WERI-Rb-1 (cell line): ENCODE measurements at places on chromosomes 6 and 20.
A peak's percentile ranks its signal among the peaks of the same experiment; 100 is the strongest.

DNA sequence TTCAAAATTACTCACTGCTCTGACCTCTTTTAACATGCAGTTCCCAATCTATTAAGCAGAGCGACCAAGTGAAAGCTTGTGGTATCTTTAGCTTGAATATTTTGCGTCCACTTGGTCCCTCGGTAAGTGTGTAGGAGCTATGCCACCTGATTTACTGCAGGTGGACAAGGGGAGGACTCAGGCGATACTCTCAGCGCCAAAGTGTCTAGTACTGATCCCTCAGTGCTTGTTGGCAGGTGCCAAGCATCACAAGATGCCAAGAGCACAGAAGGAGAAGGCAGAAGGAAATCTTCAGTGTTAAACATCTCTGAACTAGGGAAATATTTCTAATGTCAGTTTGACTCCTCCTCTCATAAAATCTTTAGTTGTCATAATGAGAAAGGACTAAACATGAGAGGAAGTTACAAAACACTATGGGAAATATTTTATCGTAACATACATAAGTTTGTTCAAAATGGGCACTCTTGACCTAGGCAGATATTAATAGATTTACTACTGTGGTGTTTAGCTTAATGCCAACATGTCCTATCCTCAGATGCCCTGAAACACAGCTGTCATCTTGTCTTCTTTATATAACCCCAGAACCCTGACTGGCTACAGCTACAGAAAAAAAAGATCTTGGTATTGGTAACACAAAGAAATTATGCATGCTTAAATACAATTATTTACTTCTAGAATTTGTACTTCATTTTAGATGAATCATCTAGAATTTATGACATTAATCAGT is 19.5 kb downstream of the NHLRC1 start:
- no peak for DNase-seq

- DNase-seq: no peak
Measured at GRCh38 chr6:45533386-45533785, 155.7 kb upstream of the SUPT3H start.

- no peak for DNase-seq
Measured at GRCh38 chr6:39801456-39802251, 9.5 kb downstream of the DAAM2 start.

- DNase-seq: no peak
Measured at GRCh38 chr6:3715285-3715684, 36.2 kb downstream of the PXDC1 start.

GRCh38 chr6:136751991-136752390 is 40.3 kb downstream of the MAP3K5 start:
- DNase-seq: no peak

GRCh38 chr6:16227605-16228004 is 10.8 kb upstream of the GMPR start:
- no peak for DNase-seq

- DNase-seq: peak; percentile 92
Measured at GRCh38 chr20:25356271-25356933, 34.2 kb downstream of the ABHD12 start.

GRCh38 chr6:130697271-130697994 is 129.8 kb upstream of the SMLR1 start:
- no peak for DNase-seq

- no peak for DNase-seq
Measured at GRCh38 chr6:135438907-135439535, 58.5 kb downstream of the AHI1 start.

DNA sequence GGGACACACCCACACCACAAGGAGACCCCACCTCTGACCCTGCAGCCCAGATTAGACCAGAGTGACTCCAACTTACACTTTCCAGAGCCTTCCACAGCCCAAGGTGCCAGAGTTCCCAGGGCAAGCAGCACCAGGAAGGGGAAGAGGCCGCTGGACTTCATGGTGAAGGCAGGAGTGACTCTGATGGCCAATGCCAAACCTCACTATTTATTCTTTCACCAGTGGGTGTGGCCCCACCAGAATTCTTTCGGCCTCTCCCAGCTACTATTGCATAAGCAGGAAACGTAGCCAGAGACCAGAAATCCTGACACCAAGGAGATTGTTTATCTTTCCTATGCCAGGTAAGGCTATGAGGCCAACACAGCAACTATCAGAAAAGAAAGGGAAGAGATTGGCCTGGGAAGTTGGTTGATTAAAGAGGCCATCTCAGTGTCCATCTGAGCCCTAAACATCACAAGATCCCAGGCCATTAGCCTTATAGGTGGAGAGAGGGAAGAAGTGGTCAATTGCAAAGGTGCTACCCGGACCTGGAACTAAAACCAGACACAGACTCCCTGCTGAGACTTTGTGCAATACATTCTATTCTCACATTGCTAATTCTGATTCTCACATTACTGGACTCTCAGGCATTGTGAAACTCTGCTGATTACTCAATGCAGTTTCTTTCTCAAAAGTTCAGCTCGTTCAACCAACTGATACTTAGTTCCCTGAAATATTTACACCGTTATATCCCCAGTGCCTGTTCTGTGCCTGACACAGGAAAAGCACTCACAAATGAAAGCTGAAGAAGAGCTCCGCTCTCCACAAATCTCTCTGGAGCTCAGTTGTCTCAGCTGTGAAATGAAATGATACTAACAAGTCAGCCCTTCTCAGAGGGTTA is at the start of gene SLPI:
SLPI (minus strand) TSS at position 182 of the 880 bp plus-strand sequence; CDS start at position 161, 21 bp downstream.
- no peak for DNase-seq

DNA sequence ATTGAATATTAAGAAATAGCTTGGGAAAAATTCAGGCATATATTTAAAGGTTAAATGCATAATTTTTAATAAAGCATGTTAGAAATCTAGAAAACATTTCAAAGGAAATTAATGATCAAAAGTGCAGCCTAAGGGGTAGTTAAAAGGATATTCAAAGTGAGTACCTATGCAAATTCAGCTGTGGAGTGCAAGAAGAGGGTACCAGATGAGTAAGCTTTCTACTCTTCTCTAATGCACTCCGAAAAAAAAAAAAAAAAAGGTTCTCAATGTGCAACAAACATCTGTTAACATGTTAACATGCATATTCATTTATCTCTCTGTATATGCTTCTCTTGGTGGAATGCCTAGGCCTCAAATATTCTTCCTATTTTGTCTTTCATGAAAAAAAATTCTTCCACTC is 32.0 kb upstream of the KATNA1 start:
- DNase-seq: no peak

GRCh38 chr6:105810105-105810921 is 275.8 kb upstream of the PRDM1 start:
- DNase-seq: peak; percentile 34

- DNase-seq: no peak
Measured at GRCh38 chr20:62628691-62629090, 13.6 kb upstream of the SLCO4A1 start.

DNA sequence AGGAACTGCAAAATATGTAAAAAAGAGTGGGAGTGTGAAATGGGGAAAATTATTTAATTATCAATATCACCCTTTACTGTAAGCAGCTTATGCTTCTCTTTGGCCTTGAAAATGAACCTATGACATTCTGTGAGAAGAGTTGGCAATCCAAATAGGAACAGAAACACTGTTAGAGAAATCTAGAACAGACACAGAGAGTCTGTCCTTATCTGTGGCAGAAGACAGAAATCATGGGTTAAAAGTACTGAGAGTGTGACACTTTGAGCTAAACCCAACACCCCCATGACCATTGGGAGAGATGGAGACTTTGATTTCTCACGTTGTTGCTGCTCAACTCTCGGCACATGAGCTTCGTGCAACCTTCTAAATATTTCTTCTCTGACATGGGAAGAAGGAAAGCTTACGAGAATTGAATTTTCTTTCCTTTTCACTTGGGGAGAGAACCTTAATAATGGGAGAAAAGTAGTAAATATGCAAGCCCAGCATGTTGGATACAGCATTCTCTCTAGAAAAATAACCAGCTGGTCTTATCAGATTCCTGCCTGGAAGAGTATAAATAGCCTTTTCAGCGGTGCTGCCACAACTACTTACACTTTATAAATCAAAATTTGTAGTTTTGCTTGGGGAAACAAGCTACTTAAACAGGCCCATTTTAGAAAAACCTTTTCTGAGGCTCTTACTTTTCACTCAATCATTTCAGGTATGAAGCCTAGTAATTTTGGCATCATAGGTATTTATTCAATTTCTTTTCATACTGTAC is 49.4 kb upstream of the NOX3 start:
- no peak for DNase-seq

DNA sequence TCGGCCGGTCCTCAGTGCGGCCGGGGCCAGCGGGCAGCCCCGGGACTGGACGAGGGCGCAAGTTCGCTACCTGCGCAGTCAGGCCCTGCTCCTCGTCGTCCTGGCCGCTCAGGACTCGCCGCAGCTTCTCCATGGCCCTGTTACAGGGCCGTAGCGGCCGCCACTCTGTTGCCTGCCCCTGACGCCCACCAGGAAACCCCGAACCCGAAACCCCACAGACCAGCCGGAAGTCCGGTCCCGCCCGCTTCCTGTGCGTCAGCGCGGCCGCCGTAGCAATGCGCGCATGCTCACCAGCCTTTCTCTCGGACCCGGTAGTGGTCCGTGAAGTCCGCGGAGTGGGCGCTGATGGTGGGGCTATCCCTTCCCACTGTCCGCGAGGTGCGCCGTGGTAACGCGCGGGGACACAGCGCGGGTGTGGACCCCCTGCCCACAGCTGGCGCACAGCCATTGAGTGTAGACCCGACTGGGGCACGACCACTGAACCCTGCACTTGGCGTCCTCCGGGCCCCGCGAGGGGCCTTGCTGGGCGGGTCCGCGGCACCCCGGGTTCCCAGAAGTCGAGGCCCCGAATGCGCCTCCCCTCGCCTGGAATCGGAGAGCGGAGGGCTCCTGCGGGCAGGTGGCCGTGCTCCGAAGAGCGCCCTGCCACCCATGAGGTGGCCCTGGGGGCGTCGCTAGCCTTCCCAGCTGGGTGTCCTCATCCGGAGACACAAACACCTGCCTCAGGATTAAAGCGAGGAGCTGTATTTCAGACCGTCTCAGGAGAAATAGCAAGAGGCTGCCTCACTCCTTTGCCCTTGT is at the start of gene SFT2D1:
SFT2D1 (minus strand) TSS at position 197 of the 801 bp plus-strand sequence; CDS start at position 133, 64 bp downstream.
- peak; percentile 85 for DNase-seq

- no peak for DNase-seq
Measured at GRCh38 chr6:156630613-156631302, 146.4 kb upstream of the ARID1B start.
